Caudate nucleus (tissue), 63 donors: ENCODE measurements at places on chromosomes 1 and 21.

DNA sequence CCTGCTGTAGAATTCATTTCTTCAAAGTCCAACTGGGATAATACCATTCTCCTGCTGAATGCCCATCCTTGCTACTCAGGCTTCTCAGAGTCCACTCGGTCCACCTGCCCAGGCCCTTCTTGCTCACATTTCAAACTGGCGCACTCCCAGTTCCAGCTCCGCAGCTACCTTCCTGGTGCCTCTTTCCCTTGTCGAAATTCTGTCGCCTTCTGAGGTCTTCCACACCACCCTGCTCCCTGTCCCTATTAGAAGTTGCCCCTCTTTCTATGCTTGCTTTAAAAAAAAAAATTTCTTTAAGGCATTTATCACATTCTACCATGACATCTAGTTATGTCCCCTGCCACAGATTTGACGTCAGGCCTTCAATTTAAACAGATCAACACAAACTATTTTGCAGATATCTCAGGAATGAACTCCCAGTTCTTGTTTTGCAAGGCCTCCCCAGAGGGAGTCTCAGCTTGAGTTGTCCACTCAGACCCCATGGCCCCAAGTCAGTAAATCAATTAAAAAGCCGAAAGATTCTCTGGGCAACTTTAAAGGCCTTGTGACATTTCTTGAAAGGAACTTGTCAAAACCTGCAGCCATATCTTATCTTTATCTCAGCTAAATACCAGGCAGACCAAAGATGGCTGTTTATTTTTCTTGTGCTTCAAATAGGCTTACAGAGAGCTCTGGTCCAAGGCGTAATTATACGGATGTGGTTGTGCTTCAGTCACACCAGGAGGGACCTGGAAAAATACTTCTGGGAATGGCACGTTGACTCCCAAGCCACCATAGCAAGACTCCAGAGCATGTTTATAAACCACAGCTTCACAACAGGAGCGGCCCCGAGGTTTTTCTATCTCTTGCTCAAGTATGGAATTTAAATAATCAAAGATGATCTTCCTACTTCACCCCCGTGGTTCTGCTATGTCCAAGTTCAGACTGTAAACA, 2.2 kb downstream of the FAM89A start:
- DNase-seq = no peak

DNA sequence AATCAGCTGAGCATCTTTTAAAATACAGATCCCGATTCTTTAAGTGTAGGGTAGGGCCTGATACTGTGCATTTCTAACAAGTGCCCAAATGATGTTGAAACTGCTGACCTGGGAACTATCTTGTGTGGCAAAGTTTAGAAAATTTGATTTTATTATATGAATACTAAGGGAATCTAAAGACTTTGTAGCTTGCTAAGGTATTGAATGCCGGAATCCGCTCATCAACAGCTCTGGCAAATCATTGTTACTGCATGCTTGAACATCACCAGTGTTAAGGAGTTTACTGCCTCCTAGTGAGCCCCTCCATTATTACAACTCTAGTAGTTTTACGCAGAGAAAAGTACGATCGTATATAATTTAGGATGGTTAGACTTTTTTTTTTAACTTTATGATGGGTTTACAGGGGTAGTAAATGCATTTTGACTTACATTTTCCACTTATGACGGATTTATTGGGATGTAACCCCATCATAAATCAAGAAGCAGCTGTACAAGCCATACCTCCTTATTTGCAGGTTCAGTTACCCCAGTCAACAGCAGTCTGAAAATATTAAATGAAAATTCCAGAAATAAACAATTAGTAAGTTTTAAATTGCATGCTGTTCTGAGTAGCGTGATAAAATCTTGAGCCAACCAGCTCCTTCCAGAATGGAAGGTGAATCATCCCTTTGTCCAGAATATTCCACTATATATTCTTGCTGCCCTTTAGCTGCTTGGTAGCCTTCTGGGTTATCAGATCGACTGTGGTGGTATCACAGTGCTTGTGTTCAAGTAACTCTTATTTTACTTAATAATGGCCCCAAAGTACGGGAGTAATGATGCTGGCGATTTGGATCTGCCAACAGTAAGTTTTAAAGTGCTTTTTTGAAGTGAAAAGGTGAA, 892 bp downstream of the TYW3 start:
- peak; percentile 33 for DNase-seq

GRCh38 chr1:66285618-66286270, 248.2 kb upstream of the SGIP1 start:
- no peak for DNase-seq

- no peak for DNase-seq
Measured at GRCh38 chr1:64282351-64282750, 78.9 kb downstream of the UBE2U start.

DNA sequence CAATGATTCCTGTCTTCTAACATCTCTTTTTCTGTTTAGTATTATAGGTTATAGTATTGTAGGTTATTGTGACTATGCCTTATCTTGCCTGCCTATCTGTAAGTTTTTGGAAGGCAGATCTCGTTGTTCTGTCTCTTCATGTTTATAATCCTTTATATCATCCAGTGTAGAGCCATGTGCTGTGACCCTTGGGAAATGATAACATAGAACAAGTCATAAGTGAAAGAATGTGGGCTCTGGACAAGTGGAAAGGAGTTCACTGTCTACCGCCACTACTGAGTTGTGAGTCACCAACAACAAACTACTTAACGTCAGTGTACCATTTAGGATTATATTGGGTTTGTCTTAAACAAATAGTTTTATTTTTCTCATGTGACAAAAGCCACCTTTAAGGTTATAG, 139.3 kb downstream of the LYPLAL1 start:
- no peak for DNase-seq

- DNase-seq = no peak
Measured at GRCh38 chr1:226904772-226905171, 34.4 kb downstream of the PSEN2 start.

DNA sequence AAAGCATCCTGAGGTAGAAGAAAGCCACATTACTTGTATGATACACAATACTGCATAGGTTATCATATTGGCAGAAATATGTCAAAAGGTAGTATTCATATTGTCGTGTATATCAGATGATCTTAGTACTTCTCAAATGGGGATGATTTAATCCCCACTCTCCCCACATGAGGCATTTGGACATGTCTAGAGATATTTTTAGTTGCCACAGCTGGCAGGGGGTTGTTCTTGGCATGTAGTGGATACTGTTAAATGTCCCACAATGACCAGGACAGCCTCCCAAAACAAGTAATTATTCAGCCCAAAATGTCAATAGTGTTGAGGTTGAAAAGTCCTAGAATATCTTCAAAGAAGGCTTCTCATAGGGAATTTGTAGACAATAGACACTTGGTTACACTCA, 162.8 kb downstream of the NEGR1 start:
- DNase-seq = no peak
